ENCODE measurements at places on chromosomes 13 and 19. TPM values are rescaled to one million over a fixed set of nuclear protein-coding genes. Genes with fewer than 3 reads are reported as not detected.

The CEACAM4 gene
- total RNA-seq, result not detected

The OR1I1 gene
- total RNA-seq, result not detected

DNA sequence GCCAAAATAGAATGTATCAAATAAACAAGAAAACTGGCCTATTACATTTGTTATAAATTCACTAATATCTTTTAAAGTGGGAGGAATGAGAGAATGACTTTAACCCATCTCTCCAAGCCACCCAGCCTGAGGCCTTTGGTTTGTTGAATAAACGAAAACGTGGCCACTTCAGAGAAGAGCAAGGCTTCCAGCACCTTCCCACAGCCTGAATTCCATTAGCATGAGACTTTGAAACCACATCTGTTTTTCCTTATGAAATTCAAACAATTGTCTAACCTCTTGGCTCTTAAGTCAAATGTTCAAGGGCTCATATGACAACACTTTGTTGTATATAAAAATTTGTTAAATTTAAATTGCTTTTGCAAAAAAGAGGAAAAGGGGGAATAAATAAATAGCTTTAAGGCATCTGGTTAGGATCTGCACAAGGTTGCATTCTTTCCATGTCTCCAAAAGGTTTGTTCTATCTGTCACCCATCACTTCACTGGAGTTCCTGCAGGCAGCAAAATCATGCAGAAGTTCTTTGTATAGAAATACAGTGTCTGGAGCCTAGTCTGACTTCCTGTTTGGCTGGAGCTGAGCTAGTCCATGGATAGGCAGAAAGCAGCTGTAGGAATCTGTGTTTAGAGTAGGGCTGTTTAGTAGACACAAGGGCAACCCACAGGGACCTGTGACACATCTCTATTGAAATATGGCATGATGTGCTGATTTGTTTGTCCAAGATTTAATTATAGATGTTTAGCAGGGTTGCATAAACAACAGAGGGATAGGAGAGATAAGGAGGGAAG lies 502.3 kb downstream of the KCTD12 start:
- DNase-seq, result peak; percentile 12

GRCh38 chr19:39728040-39728439 lies 9.8 kb downstream of the CLC start:
- no peak for DNase-seq

All from mucosa of descending colon (tissue), 3 donors.